Left renal cortex interstitium (tissue), 4 donors: ENCODE measurements at places on chromosomes 11 and 22.

DNA sequence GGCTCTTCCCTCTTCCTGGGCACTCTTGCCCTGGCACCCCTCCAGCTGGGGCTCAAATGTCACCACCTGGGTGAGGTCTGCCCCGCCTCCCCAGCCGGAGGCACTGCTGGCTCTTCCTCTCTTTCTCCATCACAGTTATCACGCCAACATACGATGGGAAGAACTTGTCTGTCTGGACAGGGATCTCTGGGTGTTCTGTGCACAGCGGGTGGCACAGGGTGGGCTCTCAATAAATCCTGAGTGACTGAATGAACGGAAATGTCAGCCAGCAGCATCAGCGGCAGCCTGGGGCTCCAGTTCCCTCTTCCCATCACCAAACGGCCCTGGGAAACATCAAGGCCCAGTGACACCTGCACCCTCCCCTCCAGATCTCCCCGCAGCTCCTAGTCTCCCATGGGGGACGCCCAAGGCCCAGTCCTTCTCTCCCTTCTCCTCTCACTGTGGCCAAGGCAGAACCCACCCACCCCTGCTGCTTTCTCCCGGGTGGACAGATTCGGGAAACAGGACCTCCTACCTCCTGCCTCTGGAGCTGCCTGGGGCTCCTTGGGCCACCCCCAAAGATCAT lies 440 bp upstream of the SLC25A45 start:
- no peak for DNase-seq

GRCh38 chr22:19689408-19689807 lies 24.9 kb upstream of the SEPTIN5 start:
- DNase-seq: no peak

GRCh38 chr11:789943-790342 lies at the start of gene CEND1:
CEND1 (minus strand) TSS chr11:790090; CDS start chr11:788576, 1,514 bp downstream.
- no peak for DNase-seq

DNA sequence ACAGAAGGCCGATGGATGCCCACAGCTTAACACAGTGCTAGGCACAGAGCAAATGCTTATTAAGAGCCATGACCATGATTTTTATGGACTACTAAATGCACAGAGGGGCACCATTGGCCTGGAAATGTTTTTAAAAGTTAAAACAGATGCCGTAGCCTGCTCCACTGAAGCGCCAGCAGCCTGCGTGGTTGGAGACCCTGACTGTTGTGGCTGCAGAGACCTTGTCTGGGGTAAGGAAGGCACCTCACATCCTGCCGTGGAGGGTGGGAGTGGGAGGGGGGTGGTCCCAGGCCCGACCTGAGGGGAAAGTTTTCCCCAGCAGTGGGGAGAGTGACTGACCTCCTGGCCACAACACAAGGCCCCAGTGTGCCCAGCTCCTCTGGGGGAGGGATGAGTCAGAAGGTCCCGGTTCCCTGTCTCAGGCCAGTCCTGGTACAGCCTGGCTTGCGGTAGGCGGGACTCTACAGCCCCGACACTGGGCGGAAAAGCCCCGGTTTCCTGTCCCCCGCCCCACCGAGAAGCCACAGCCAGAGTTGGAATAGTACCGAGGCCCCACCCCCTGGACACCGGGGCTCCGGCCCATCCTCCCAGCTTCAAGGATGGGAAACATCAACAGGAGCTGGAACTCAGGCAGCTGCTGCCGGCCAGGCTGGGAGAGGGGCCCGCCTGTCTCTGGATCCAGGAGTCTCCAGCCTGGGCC lies 7.0 kb downstream of the CHST1 start:
- DNase-seq: no peak

DNA sequence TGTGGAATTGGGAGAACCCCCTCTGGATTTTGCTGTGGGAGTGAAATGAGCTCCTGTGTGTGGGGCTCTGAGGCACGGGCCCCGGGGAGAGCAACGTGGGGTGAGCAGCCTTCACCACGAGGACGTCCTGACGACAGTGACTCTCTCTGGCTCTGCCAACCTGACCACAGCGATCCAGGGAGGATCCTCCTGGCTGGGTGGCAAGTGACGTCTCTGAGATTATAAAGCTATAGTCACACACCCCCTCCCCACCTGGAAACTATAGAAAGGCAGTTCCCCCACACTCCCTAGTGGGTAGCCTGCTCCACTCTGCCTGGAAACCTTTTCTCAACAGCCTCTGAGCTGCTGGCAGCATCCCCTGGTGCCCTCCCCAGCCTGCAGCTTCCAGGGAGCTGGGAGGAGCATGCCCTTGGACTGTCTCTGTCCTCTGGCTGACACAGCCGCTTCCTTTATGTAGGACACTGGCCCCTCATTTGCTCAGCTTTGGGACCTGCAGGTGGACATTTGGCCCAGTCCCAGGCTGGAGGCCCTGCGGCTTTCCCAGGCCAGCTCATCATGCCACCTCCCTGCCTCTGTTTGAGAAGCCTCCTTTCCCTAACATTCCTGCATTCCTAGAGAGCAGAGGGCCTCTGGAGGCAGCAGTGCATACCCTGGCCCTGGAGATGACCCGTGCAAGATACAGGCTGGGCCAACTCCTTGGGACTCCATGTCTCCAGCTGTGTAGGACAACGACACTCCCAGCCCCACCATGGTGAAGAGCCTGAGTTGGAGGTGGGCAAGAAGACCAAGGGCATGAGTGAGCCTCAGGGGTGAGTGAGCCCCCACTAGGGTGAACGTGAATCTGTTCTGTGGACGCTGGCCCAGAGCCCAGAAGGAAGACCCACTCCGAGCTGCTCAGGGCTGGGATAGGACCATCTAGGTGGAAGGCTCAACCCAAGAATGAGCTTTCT lies 314.0 kb downstream of the NTM start:
- DNase-seq: no peak

- no peak for DNase-seq
Observed at GRCh38 chr11:109806205-109806604, 287.0 kb upstream of the ZC3H12C start.

GRCh38 chr22:24115247-24116207 lies 65.8 kb upstream of the SUSD2 start:
- no peak for DNase-seq

GRCh38 chr22:20238536-20238900 lies 29.6 kb downstream of the RTN4R start:
- no peak for DNase-seq

GRCh38 chr22:36397131-36398093 lies 9.6 kb upstream of the MYH9 start:
- no peak for DNase-seq

DNA sequence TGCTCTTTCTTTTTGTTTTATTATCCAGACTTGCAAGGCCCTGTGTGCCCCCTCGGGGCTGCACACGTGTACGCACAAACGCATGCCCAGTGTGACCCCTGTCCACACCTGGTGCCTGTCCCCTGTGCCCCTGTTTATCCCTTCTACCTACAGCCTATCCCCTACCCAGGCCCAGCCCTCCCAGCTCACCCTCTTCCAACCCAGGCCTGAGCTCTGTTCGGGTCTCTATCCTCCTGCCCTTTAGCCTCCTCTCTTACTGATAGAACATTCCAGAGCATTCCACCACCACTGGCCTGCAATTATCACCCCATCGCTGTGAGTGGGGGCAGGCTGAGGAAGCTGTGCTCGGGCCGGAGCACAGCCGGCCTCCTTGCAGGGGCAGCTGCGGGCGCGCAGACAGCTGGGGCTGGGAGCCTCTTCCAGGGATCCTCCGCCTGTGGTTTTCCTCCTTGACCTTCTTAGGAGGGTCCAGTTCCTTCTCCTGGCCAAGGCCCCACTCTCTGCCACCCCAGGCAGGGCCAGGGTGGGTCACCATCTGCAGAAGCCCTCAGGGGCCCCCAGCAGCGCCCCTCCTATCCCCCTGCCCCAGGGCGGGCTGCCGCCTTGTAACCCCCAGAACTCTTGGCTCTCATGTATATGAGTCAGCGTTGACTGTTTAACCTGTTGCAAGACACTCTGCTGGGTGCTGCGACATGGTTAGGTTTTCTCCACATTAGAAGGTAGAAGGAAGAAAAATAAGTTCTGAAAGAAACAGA lies 41.8 kb upstream of the KCNQ1OT1 start:
- no peak for DNase-seq

DNA sequence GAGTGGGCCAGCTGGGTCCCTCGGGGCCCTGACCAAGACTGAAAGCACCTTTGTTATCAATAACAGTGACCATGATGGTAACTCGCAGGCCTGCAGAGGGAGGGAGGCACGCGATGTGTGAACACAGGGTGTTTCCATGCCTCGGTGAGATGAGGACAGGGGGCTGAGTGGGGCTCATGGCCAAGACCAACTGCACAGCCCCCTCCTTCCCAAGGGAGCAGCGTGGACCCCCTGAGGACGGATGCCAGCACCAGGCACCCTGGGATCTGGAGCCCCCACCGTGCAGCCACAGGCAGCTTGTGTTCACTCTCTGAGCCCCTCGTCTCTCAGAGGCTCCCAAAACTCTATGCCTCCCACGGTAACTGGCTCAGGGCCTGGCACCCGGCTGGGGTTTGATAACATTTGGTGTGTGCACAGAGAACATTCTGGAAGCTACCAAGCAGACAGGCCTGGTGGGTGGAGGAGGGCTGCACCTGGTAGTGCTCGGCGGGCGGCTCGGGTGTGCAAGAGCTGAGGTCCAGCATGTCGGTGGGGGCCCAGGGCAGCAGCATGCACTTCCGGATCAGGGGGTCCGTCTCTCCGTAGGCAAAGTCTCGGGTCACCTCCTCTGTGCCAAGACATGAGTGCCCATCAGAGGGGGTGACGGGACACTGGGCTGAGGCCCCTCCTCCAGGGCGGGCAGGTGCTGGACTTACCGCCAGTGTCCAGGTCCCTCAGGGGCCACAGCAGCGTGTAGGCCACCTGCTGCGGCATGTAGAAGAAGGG lies 7.6 kb downstream of the TTLL12 start:
- DNase-seq: no peak

DNA sequence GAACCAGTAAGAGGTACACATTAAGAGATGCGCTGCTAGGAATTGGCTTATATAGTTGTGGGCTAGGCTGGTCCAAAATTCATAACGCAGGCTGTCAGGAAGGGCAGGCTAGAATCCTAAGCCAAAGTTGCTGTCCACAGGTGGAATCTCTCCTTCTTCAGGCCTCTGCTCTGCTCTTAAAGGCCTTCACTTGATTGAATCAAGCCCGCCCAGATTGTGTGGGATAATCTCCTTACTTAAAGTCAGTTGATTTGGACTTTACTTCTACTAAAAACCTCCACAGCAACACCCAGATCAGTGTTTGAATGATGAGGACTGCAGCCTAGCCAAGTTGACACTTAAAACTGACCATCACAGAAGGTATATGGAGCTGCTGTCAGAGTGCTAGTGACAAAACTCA lies 68.8 kb downstream of the LRRC32 start:
- DNase-seq: no peak

DNA sequence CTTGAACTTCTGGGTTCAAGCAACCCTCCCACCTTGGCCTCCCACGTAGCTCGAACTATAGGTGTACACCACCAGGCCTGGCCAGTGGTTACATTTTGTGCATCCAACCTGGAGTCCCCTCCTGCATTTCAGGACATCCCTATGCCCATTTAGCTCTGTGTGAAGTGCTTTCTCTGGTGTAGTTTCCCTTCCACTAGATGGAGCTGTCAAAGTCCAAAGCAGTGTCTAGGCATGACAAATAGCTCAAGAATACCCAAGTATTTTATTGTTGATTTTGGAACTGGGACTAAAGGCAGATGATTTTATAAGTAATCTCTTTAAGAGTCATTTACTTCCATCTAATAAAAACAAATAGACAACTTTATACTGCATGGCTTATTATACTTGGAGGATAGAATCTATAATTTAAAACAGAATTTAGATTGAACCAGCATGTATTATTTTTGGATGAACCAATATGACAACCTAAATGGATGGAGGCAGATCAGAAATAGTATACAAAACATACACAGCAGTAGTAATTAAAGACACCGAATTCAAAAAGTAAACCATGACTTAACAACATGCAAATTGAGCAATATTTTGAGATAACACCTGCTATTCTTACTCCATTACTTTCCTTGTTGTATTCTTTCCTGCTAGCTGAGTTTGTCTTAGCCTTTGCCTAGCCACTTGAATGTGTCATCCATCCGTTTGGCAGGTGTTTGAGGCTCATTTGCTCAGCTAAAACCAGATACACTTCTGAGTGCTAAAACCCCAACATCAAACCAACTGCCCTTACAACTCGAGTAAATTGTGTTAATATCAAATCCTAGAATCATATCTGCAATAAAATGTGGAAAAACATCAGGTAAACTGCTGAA lies 37.7 kb downstream of the EIF4ENIF1 start:
- no peak for DNase-seq

DNA sequence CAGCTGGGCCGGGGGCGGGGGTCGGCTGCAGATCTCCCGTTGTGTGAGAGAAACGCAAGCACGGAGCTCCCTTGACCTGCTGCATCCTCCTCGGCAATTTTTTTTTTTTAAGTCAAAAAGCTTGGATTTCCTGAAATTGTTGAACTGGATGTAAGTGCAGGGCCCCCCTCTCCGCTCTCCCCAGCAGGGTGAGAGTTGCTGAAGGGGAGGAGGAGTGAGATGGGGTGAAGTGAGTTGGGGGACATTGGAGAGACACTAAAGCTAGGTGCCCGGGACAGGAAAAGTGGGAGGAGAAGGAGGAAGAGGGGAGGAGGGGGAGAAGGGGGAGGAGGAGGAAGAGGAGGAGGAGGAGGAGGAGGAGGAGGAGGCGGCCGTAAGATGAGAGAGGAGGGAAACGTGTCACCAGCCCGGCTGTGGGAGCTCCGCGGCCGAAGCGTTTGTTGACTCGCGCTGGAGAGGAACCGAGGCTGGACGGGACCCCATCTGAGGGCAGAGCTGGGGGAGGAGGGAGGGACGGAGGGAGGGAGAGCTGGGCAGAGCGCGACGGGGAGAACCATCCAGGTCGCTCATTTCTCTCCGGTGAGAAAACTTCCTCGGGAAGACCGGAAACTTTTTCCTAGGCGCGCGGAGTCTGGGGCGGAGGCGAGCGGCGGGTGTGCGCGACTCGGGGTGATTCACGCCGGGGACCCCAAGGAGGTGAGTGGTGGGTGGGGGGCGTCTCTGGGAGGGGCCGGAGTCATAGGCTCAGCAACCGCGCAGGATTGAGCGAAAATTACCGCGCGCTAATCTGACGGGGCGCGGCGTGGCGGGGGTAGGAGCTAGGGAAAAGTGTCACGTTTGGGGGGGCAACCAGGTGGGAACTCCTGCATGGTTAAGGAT lies 80.2 kb downstream of the PRR5L start:
- no peak for DNase-seq

DNA sequence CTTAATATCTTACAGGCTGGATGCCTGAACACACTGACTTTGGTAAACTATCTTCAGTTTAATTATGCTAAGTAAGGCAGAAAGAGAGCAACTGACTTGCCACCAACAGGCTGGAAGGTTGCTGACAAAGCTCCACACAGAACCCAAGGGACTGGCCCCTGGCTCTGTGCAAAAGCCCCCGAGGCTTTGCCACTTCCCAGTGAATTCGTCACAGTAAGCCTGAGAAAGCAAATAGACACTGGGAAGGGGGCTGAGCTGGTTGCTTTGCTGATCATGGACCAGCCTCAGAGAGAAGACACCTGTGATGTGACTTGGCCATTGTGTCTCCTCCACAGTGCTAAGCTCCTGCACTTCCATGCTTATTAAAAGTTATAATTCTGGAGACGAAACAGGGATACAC lies 91.7 kb downstream of the BLID start:
- DNase-seq: no peak

- DNase-seq: no peak
Observed at GRCh38 chr11:61544466-61544865, 35.9 kb downstream of the LRRC10B start.

- no peak for DNase-seq
Observed at GRCh38 chr11:131724436-131724975, 354.1 kb downstream of the NTM start.

GRCh38 chr11:130396965-130397364 lies 31.4 kb downstream of the ADAMTS8 start:
- no peak for DNase-seq
